ENCODE measurements at places on chromosomes 4 and X.

GRCh38 chr4:47219586-47219985, 188.2 kb downstream of the GABRB1 start:
- no peak for DNase-seq

DNA sequence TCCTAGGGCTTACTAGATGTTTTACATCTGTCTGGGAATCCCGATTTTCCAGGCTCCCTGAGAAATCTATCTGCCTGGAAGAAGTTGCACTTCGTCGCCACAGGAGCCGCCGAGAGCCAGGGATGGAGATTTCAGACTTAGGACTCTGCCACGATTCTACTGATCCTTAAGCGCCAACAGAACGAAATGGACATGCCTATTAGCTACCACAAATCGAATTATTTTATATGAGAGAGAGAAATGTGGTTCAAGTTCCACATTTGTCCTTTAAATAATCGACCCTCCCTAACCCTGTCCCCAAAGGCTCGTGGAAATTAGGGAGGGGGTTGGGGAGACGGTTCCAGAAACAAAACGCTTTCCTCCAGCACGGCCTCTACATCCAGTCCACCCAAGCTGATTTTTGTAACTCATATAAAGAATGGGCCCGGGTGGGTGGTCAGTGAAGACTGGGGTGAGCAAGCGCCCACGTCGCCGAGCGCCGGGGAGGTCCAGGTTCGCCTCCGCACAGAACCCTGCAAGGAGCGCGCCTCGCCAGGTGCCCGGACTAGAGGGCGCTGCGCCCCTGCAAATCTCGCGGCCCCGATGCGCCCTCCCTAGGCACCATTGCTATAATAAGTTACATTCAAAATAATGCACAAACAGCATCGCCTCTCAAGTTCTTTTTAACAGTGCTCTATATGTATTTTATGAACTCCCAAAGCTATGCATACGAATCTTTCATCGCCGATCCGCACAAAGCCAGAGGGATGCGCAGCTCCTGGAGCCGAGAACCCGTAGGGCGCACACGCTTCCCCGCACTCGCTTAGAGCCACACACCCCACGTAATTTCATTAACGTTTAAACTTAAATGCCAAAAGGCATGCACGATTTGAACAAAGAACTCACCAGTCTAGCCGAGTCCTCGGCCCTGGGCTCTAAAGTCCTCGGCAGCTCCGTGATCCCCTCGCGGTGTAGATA, 2.1 kb upstream of the FAT1 start:
- DNase-seq = peak; percentile 89

- DNase-seq = no peak
These were observed 206.8 kb downstream of the PDGFC start for GRCh38 chr4:156764846-156765245.

- DNase-seq = no peak
These were observed 8.4 kb downstream of the RPL39 start for GRCh38 chrX:119783026-119783425.

DNA sequence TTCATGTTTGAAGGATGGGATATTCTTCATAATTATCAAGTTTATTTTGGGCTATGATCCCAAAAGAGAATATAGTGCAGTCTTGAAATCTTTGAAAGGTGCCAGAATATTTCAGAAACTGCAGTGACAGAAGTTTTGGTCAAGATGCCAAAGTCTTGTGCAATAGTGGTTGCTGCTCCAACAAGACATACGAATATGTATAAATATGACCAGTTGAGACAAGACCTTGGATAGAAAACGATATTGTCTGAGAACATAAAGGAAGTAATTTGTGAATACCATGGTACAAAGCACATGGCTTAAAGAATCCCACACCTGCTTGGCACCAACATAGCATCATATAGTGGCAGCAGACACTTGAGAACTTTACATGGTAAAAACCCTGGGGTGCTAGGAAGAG, 48.6 kb upstream of the AMELX start:
- no peak for DNase-seq

- DNase-seq = no peak
These were observed 58.5 kb downstream of the ARHGAP10 start for GRCh38 chr4:147790412-147790811.

GRCh38 chr4:46870411-46870810, 38.6 kb downstream of the COX7B2 start:
- no peak for DNase-seq

DNA sequence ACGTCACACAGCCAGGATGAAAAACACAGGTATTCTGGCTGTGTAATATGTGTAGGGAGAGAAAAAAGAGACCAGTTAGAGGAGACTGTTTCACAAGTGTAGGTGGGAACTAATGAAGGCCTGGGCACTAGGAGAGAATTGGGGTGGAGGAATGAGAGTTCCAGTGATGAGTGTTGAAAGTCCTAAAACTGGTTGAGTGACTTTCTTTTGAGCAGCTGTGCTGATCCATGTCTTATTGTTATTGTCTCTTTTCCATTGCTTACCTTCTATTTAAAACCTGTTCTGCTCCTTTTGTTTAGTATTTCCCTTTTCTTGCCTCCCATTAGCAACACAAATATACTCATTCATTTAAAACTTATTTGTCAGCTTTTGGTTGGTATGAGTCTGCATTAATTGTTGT, 88.7 kb downstream of the PDLIM5 start:
- DNase-seq = no peak

DNA sequence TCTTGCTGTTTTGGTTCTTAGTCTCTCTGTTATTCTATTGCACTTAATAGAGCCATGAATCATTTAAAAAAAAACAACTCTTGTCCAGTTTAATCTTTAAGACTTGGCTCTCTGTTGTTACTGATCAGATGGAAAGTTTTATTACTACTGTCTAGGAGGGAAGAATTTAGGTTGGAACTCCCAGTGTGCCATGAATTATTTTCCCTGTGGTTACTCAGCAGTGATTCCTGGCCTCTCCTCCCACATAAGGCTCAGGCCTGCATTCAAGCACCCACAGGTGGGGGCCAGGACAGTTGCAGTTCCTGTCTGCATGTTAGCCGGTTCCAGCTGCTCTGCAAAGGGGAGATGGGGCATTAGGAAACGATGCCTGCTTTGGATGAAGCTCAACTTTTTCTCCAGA, 29.8 kb upstream of the ESX1 start:
- no peak for DNase-seq

- DNase-seq = peak; percentile 85
These were observed at the start of gene FAM149A for GRCh38 chr4:186104114-186104889. TSS of gene FAM149A (plus strand) at chr4:186104704.

GRCh38 chr4:102692474-102692873, 68.3 kb downstream of the MANBA start:
- no peak for DNase-seq

DNA sequence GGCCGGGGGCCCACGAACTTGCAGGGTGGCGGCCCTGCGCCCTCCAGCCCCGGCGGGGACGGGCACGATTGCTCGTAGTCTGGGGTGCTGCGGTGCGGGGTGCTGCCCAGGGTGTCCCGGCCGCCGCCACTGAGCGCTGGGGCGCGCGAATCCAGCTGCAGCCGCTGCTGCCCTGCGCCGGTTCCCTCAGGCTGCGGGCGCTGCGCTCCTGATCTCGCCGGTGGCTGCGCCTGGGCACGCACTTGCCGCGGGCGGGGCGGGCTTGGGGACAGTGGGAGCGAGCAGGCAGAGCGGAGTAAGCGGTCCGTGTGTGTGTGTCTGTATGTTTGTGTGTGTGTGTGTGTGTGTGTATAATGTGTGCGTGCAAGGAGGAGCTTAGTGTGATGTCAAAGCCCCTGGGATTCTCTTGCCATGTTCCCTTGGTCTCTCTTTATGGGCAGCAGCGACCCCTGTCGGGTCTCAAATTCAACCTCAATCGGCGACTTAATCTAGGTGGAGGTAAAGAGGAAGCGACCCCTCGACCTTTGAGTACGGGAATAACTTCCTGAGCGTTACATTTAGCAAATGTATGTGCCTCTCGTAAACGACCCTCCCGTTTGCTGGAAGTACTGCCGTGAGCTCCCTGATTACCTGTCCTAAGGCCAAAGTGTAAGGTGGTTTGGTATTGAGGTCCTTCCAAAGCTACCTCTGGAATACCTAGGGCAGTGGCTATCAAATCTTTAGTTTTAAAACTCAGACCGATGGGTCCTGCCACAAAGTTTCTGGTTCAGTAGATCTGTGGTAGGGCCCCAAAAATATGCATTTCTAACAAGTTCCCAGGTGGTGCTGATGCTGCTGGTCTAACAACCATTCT, at the start of gene RNF150:
TSS of gene RNF150 (minus strand) at position 324 of the 853 bp plus-strand sequence.
- DNase-seq = peak; percentile 57

DNA sequence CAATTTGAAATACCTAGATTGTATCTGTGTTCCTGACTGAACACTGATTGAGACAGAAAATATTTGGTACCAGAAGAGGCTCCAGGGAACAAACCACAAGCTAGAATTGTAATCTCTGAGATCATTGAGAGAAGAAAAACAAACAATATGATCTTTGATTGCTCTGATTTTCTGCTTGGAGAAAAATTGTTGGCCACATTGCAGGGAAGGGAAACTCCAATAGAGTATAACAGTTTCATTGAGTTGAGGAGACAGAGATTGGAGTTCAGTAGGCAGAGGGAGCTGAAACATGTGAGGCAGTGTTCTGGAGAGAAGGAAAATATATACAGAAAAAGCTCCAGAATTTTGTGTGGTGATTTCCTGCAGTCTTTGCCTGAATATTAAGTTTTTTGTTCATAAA, 158.2 kb downstream of the C4orf33 start:
- DNase-seq = no peak

GRCh38 chr4:67035501-67035900, 509.8 kb downstream of the CENPC start:
- DNase-seq = no peak

DNA sequence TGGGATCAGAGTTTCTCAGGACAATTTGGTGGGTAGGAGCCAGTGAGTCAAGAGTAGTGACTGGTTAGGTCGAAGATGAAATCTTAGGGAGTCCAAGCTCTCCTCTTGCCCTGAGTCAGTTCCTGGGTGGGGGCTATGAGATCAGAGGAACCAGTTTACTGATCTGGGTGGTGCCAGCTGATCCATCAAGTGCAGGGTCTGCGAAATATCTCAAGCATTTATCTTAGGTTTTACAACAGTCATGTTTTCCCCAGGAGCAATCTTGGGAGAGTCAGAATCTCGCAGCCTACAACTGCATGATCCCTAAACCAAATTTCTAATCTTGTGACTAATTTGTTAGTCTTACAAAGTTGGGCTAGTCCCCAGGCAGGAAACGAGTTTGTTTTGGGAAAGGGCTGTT, 1833.2 kb upstream of the PCDH7 start:
- no peak for DNase-seq

DNA sequence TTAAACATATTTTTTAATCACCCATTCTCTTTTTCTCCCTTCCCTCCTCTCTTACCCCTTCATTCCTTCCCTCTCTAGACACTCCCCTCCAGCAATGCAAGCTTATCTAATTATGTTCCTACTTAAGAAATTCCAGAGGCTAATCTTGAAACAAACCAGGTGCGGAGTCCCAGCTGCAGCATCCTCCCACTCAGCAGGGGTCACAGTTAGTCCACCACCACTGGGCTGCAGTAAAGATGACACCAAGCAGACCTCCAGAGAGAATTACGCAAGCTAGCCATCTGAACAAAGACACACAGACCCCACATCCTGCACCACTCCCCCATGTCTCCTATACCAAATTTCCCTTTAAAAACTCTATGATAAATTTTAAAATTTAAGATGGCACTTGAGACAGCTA, 13.9 kb upstream of the SEC24B start:
- DNase-seq = no peak

- no peak for DNase-seq
These were observed 24.9 kb downstream of the CEP135 start for GRCh38 chr4:55973650-55974049.

- DNase-seq = no peak
These were observed 188.2 kb downstream of the GC start for GRCh38 chr4:71595576-71596108.

GRCh38 chr4:184588893-184589292, 60.4 kb downstream of the CASP3 start:
- DNase-seq = no peak

- DNase-seq = no peak
These were observed 105.4 kb downstream of the TMEM144 start for GRCh38 chr4:158315706-158316105.

- no peak for DNase-seq
These were observed 24.0 kb downstream of the PLRG1 start for GRCh38 chr4:154526151-154526550.

- DNase-seq = no peak
These were observed 922.0 kb downstream of the DMD start for GRCh38 chrX:32289356-32289755.

- DNase-seq = no peak
These were observed 97.7 kb upstream of the ACSL4 start for GRCh38 chrX:109830704-109831206.

DNA sequence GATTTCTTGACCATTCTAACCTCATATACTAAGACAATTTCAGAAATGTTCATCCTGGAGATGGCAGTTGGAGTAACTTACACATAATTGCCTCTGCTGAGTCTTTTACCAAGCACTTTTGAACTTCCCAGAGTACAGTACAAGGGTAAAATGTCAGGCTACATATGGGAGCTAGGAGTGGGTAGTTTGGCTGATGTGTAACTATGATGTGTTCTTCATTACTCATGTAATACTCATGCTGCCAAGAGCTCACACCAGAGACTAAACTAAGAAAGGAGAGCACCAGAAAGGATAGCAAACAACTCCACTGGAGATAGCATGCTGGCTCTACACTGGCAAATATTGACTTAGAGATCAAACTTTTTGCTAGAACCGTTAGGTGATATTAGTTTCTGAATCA, 194.0 kb downstream of the PDGFRA start:
- DNase-seq = no peak

- no peak for DNase-seq
These were observed 209.8 kb upstream of the NDST4 start for GRCh38 chr4:115323106-115323707.

- no peak for DNase-seq
These were observed 1069.4 kb upstream of the INTU start for GRCh38 chr4:126563389-126563788.

DNA sequence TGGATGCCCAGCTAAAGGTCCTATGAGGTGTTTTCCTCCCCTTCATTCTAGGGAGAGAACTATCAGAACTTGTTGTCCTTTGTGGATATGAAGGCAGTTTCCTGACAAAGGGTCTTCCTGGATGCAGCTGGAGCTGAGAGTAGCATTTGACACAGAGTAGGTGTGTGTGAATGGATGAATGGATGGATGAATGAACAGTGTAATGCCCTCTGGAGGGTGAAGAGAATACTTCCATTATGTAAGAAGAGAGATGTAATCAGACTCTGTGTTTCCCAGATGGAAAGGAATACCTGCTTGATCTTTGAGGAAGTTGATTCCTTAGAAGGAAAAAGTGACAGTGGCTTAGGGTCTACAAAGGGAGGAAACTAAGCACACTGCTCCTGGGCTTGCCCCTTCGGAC, 55.4 kb upstream of the AADAT start:
- DNase-seq = no peak

- no peak for DNase-seq
These were observed 267.0 kb upstream of the KLF3 start for GRCh38 chr4:38396845-38397547.

Data from left colon (tissue), 2 donors.